ENCODE measurements at places on chromosomes 1 and 21. TPM values are rescaled to one million over a fixed set of nuclear protein-coding genes. Genes with fewer than 3 reads are reported as not detected.

RABIF gene
- total RNA-seq = 10.3 TPM

FAM43B gene
- 0.37 TPM for total RNA-seq

LDLRAD1 gene
- total RNA-seq = 28.7 TPM

PAQR7 gene
- total RNA-seq = 12.1 TPM

IL12RB2 gene
- 0.40 TPM for total RNA-seq

OR2T33 gene
- not detected for total RNA-seq

MCOLN3 gene
- total RNA-seq = 0.68 TPM

FAM151A gene
- total RNA-seq = not detected

FAM78B gene
- total RNA-seq = 1.4 TPM

DNA sequence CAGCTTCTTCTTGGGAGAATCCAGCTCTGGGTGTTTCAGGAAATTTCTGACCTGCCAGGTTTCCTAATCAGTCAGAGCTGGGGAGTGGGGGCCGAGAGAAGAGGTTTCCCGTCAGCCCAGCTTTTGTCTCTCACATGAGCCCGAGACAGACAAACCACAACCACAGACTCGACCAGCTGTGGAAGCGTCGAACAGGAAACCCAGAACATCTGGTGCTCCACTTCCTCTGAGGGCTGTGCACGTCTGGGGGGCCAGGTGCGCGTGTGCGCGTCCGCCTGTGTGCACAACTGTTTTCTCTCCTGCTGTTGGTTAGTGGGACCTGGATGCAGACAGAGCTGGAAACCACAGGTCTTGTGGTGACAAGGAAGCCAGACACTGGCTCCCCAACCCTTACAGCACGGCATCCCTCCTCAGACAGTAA, 113.0 kb upstream of the SLC25A33 start:
- H3K27me3 ChIP-seq = no peaks in the 10 kb centered on the region
- no peak overlapping the region for H3K27ac ChIP-seq
- no peak for DNase-seq
- H3K36me3 ChIP-seq = no peaks in the 10 kb centered on the region
- H3K4me1 ChIP-seq = peaks cover 10% of the 10 kb centered on the region
- H3K4me3 ChIP-seq = no peak overlapping the region

DNA sequence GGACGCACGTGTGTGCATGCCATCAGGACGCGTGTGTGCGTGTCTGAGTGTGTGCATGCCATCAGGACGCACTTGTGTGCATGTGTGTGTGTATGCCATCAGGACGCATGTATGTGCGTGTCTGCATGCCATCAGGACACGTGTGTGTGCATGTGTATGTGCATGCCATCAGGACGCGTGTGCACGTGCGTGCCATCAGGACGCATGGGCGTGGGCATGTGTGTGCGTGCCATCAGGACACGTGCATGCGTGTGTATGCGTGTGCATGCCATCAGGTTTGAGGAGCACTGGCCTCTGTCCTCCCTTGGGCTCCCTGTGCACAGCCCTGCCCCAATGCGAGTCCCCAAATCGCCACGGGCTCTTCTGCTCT, 12.6 kb upstream of the C1QTNF12 start:
- peaks cover 8% of the 10 kb centered on the region for H3K36me3 ChIP-seq
- no peaks in the 10 kb centered on the region for H3K27me3 ChIP-seq
- DNase-seq = no peak
- H3K4me3 ChIP-seq = no peak overlapping the region
- H3K27ac ChIP-seq = no peak overlapping the region

- H3K27me3 ChIP-seq = peaks cover 19% of the 10 kb centered on the region
- no peak overlapping the region for H3K27ac ChIP-seq
Observed at GRCh38 chr1:175154629-175155472, 37.7 kb downstream of the KIAA0040 start.

DNA sequence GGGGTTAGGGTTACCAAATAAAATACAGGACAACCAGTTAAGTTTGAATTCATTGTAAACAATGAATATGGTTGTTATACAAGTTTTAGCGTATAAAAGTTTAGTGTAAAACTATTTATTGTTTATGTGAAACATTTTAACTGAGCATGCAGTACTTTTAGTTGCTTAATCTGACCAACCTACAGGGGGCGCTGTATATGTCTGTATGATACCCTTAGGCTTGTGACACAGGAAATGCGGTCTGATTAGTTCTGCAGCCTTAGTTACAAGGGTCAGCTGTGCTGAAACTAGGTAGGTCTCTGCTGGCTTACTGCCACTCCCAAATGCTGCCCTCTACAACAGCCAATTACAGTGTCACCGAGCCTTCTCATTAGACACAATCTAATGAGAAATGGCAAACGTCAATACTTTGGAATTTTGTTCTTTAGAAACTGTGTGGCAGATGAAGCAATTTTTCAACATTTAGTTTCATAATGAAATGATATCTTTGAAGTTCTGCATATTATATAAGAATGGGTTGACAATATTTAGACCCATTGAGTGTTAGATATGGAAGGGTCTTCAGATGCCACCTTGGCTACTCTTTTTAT, 56.2 kb downstream of the NTNG1 start:
- no peak overlapping the region for H3K4me3 ChIP-seq
- H3K36me3 ChIP-seq = no peaks in the 10 kb centered on the region
- DNase-seq = no peak
- peaks cover 10% of the 10 kb centered on the region for H3K4me1 ChIP-seq

- H3K27ac ChIP-seq = no peak overlapping the region
- no peaks in the 10 kb centered on the region for H3K36me3 ChIP-seq
- DNase-seq = peak; percentile 18
- no peaks in the 10 kb centered on the region for H3K27me3 ChIP-seq
- no peaks in the 10 kb centered on the region for H3K4me1 ChIP-seq
Observed at GRCh38 chr1:88394958-88395357, 289.1 kb upstream of the PKN2 start.

GRCh38 chr1:116268211-116268610, 104.8 kb upstream of the ATP1A1 start:
- no peaks in the 10 kb centered on the region for H3K27me3 ChIP-seq
- DNase-seq = no peak
- H3K4me3 ChIP-seq = peak overlapping the region; percentile 3

DNA sequence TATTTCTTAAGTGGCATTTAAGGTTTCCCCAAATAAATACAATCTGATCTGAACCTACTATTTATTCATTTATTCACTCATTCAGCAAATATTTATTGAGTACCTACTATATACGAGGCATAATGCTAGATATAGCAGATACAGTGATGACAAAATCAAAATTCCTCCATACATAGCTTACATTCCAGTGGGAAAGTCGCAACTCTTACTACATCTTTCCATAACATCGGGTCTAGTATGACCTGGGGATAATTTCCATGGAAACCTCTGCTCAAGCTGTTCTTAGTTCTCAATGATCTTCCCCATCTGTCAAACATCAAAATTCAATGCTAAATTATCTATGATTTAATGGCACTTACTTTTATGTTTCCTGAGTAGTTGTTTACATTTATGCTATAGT, 70.8 kb upstream of the PRKACB start:
- peaks cover 3% of the 10 kb centered on the region for H3K36me3 ChIP-seq
- no peaks in the 10 kb centered on the region for H3K27me3 ChIP-seq
- H3K27ac ChIP-seq = no peak overlapping the region
- DNase-seq = no peak

GRCh38 chr1:178488393-178488792, 8.4 kb downstream of the CLEC20A start:
- peaks cover 6% of the 10 kb centered on the region for H3K4me1 ChIP-seq
- H3K4me3 ChIP-seq = no peak overlapping the region
- no peak overlapping the region for H3K27ac ChIP-seq
- no peaks in the 10 kb centered on the region for H3K36me3 ChIP-seq
- no peak for DNase-seq
- no peaks in the 10 kb centered on the region for H3K27me3 ChIP-seq

DNA sequence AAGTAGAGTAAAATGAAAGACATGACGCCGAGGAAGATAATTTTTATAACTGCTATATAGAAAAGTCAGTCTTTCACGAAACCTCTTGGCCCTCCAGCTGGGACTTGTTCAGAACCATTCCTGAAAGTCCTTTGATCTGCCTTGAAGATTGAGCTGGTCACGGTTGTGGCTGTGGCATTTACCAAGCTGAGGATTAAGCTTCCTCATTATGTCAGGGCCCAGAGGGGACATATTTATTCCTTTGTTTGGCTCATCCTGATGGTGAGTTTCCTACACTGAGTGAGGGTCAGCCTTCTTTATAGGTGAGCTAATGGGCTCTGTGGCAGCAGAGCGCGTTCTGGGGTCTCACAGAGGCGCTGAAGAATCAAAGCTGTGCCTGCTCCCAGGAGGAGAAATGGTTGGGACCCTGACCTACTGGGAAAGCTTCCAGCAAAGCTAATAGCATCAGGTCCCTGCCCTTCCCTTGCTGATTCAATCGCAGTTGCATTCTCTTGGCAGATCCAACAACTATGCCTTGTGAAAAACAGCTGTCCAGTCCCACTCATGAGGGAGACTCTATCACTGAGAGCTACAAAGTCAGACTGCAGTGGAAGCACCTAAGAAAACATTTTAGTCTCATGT, 43.2 kb upstream of the PBX1 start:
- no peak overlapping the region for H3K27ac ChIP-seq
- H3K36me3 ChIP-seq = no peaks in the 10 kb centered on the region
- DNase-seq = peak; percentile 71
- no peak overlapping the region for H3K4me3 ChIP-seq
- no peaks in the 10 kb centered on the region for H3K27me3 ChIP-seq

- peak; percentile 65 for DNase-seq
- H3K4me1 ChIP-seq = peaks cover 14% of the 10 kb centered on the region
- H3K36me3 ChIP-seq = no peaks in the 10 kb centered on the region
- H3K4me3 ChIP-seq = no peak overlapping the region
Observed at GRCh38 chr1:228445843-228446650, 29.4 kb upstream of the TRIM17 start.

DNA sequence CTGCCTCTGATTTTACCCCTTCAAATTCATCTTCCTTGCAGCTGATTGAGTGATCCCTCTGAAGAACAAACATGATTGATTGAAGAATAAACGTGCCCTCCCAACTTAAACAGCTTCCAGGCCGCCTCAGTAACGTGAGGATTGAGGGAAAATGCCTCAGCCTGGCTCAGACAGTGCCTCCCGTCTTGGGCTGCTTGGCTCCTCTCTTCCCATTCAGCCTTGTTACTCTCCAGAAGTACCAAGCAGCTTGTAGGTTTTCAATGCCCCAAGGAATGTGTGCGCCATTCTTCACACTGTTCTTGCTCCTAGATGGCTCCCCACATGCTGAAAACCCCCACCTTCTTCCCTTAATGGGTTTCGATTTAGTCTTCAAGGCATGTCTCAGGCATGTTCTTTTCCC, 51.8 kb downstream of the ST6GALNAC5 start:
- H3K4me1 ChIP-seq = no peaks in the 10 kb centered on the region
- H3K36me3 ChIP-seq = no peaks in the 10 kb centered on the region
- H3K27ac ChIP-seq = no peak overlapping the region
- DNase-seq = no peak
- no peaks in the 10 kb centered on the region for H3K27me3 ChIP-seq

- H3K4me1 ChIP-seq = no peaks in the 10 kb centered on the region
- DNase-seq = no peak
- H3K27ac ChIP-seq = no peak overlapping the region
- no peak overlapping the region for H3K4me3 ChIP-seq
- H3K36me3 ChIP-seq = no peaks in the 10 kb centered on the region
Observed at GRCh38 chr1:97136996-97137395, 415.4 kb downstream of the PTBP2 start.
